Stimulated activated CD8-positive, alpha-beta memory T cell treated with anti-CD3 and anti-CD28 coated beads, Interleukin-15, amount 100 ng/mL, for 1 hour (primary cell): ENCODE measurements at places on chromosomes 7 and 10.

DNA sequence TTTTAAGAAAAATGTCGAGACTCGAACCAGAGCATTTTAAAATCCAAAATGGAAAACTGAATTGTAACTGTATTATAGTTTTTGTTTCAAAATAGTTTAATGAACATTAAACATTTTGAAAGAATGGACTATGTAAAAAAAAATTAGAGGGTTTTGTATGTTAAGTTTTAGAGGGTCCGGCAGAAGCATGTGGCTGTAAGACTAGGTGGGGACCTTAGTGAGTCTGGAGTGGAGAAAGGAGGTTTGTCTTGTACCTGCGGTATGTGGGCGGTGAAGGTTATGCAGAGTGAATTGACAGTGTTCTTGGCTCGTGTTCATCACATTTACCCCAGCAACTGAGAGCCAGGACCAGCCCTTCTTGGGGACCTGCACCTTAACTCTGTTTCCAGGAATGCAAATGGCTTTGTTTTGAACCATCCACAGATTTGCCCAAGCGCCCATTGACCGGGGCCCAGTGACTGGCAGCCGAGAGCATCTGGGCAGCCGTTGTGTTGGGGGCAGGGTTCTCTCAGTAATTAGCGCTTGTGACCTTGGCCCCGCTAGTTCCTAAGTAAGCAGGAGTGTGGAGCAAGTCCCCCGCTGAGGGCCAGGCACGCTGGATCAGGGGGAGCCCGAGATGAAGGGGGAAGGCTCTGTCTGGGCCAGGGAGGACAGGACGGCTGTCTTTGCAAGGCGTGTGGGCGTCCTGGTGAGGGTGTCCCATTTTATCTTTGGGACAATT is 1.4 kb upstream of the KLF6 start:
- no peak for DNase-seq

- no peak for DNase-seq
Observed at GRCh38 chr10:114719311-114719710, 61.2 kb upstream of the ABLIM1 start.

DNA sequence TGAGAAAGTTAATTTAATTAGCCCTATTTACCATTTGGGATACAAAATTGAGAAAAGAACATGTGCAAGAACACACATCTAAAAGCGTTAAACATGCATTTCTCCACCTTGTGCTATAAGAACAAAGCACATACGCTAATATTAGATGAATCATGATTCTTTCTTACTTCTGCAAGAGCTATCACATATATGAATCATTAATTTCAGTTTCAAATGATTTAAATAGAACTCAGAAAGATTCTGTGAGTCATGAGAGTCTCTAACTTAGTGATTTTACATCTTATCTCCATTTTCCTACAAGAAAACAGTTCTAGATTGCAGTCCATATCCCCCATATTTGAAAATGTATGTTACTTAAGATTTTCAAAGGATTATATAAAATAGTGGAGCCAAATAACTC is 173.9 kb downstream of the RNLS start:
- DNase-seq: no peak

- no peak for DNase-seq
Observed at GRCh38 chr7:159211540-159212182, 67.0 kb upstream of the VIPR2 start.
